ENCODE measurements at places on chromosomes 3 and 15.

DNA sequence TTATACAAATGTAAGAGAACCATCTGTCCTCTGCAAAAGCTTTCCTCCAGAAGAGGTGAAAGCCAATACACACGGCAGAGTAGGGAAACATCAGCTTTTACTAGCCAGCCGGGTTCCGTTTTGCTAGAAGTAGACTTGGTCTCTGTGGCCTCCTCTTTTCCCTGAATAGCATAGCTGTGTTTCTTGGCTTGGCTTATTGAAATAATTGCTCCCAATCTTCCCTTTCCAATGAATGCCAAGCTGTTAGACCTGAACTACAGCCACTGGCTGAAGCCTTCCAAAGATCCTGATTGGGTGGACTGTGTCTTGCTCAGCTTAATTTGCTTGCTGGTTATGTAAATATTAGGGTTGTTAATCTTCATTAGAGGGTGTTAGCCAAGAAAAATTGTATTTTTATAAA lies 157.8 kb upstream of the ROPN1 start:
- no peak for DNase-seq

DNA sequence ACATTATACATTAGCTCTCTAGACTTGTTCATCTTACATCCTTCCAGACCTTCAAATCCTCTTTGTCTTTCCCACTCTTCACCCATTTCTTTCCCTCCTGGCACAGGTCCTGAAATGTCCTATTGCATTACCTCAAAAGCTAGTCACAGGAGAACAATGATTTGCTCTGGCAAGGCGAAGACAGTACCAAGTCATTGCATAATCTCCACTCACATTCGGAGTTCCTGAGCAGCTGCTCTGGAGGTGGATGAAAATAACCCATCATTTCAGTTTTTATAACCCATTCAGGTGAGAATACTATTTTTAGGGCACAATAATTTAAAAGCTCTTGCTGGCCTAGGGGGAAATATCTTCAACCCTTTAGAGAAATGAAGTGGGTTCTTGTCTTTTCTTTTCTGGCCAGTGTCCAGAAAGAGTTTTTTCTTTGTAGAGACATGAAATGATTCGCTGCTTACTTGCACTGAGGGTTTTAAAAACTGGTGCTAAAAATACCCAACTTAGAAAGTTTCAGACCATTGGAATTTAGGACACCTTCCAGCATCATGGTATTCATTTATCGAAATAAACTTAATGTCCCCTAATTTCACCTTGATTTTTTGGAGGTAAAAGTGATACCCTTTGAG lies 23.4 kb upstream of the DYNC1LI1 start:
- DNase-seq = no peak

GRCh38 chr3:144437989-144438388 lies 466.4 kb downstream of the DIPK2A start:
- no peak for DNase-seq

DNA sequence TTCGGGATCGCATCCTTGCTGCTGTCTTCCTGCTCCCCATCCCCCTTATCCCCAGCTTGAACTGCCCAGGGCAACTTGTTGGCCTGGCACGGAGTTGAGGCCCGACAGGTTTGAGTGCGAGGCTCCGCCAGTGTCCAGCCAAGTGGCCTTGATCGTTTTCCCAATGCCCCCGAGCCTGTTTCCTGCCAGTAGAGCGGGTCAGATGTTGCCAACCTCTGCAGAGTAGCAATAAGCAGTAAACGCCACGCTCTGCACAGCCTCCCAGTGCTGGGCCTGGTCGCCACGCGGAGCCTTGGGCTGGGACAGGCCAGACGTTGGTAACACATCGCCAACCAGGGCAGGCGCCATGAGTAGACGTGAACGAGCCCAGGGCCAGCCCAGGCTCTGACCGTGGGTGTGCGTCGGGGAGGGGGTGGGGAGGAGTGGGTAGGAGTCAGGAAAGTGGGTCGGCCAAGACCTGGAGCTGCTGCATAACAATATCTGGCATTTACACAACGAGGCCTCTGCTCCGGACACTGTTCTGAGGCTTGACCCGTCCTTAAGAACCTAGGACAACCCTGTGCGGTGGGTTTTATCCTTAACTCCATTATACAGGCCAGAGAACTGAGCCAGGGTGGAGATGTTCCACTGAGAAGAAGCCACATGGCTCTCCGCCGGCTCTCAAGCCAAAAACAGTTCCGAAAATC lies 444 bp upstream of the ABHD14A start:
- peak; percentile 27 for DNase-seq

DNA sequence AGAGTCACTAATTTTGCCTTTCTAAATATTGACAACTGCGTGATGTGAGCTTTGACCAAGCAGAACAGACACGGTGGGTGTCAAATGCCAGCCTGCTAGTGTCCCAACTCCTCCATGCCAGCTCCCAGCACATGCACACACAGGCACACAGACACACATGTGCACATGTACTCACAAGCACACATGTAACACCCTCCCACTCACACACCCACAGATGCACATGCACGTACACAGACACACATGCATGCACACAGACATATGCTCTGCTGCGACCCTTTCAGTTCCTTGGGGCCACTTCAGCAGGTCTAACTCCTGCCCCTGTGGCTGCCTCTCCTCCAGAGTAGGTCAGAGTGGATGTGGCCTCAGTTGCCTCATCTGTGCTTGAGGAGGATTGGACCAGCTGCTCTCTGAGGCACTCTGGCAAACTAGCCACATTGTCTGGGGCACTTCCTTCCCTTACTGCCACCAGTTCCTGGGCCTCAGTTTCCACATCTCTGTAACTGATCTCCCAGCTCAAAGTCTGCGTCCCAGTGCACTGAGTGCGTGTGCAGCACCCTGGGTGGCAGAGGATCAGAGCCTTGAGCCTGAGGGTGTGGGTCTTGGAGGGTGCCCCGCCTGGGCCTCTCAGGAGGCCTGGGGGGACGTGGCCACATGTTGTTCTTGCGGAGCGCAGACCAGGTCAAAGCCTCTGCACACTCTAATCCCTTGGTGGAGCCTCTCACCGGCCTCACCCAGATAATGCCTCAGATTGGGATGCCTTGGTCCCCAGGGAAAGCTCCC lies 55.0 kb upstream of the PRR23E start:
- no peak for DNase-seq

DNA sequence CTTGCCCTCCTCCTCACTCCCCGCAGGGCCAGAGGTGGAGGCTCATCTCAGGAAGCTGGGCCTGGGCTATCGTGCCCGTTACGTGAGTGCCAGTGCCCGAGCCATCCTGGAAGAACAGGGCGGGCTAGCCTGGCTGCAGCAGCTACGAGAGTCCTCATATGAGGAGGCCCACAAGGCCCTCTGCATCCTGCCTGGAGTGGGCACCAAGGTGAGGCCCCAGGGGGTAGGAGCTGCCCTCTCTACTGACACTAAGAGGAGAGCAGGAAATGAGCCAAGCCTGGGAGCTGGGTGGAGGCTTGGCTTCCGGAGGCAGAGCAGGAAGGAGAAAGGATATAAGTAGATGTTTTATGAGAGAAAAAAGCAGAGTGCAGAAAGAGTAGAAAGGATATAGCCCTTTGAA lies 4.9 kb downstream of the OGG1 start:
- peak; percentile 32 for DNase-seq

DNA sequence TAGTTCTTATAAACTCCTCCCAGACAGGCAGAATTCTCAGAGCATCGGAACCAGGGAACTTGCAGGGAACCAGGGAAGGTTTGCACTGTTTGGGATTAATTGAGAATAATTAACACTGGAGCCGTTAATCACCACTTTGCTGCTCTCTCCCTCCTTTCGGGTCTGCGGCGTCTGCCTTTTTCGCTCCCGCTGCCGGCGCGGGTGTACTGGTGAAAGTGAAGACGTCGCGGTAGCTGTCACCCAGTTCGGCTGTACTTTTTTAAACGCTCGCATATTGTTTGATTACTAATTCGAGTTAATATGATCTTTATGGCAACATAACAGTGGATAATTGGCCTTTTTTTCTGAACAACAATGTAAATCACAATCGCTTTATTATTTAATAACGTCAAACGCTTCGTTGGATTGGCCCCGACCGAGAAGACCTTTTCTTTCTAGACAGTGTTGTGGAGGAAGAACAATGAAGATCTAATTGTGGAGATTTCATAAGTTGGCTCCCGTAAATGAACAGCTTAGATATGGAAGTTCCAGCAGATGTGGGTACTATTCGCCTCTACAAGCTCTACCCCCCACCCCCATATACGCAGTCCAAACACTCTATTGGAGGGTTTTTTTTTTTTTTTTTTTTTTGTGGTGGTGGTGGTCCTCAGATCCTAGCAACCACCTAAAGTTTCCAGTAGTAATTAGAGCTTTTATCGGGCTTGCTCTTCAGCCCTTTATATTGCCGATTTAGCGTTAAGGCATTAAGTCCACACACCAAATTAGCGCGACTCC lies 12.7 kb downstream of the SOX2 start:
- no peak for DNase-seq

DNA sequence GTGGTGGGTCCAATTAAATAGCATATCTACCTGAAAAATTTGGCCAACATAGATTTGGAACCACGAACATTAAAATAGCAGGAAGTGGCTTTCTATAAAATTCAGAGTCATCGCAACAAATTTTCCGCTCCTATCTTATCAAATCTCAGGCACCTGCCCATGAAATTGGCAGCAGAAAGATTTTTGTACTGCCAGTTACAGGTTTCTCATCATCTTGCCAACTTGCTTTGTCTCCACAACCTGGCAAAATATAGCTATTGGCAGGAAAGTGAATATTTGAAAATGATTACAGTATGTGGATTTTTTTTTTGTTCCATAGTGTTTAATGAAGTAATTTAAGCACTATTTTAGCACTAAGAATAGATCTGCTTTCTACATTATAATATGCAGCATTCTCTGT lies 161.6 kb upstream of the LRRC3B start:
- DNase-seq = no peak

DNA sequence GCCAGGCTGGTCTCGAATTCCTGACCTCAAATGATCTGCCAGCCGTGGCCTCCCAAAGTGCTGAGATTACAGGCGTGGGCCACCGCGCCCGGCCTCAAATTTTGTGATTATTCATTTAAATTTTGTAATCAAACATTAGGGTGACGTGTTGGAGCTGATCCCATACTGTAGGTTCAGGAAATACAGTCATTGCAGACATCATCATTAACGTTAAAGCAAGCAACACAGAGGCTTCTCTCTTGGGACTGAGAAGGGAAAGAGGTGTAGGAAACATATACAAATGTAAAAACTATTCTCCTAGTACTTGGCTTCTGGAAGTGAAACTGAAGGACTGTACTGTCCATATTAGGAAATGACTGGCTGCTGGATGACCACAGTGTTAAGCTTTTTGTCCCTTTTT lies 11.1 kb upstream of the ARID3B start:
- DNase-seq = no peak
